Renal cortical epithelial cell (primary cell): ENCODE measurements at places on chromosomes 16 and 17. TPM values are rescaled to one million over a fixed set of nuclear protein-coding genes. Genes with fewer than 3 reads are reported as not detected.

DNA sequence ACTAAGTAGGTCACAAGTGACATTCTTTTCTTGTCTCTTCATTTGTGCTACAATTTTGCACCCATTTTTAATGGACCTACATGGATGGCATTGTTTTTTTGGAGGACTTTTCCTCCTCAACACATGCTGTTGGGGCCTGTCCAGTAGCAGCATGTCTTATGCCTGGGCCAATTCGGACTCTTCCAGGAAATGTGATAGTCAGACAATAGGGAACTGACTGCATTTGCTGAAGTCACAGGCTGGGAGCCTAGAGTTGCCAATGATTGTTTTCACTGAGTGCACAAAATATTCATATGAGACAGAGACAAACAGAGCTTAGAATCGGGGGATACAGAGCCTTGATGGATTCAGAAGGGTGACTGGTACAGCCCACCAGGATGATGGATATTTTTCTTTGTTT lies 867.3 kb upstream of the GOT2 start:
- no peak for DNase-seq

DNA sequence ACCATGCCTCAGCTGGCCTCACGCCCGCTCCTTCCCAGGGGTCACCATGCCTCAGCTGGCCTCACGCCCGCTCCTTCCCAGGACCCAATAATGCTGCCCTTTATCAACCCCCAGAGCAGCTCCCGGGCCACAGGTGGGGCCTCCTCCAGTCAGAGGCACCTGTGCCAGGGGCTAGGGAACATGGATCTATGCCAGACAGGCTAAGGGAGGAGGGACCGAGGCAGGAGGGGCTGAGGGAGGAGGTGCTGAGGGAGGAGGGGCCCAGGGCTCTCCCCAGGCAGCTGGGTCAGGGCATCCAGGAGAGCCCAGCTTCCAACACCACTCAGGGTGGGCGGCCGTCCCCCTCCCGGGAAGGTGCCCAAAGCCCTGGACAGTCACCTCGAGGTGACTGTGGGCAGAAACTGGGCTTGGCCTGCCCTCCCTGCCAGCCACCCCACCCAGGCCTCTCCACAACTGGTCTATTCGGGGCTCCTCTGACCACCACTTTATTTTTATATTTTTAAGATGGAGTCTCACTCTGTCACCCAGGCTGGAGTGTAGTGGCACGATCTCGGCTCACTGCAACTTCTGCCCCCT lies 19.4 kb downstream of the UTS2R start:
- no peak for DNase-seq

GRCh38 chr17:40072040-40072734 lies 9.4 kb downstream of the THRA start:
- peak; percentile 84 for DNase-seq

DNA sequence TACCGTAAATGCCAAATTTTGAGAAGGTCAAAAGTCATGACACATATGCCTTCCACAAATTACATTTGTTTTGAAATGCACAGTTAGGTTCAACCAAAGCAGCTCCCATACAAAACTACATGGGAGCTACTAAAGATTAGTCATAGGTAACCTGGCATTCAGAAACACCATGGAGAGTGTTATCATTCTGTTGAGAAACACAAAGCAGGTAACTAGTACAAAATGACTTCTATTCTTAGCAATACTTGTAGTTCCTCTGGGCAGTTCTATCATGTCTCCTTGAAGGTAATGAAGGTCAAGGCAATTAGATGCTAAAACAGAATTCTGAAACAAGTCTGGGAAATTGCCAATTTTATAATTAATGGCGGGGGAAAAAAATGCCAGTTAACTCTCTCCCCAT lies 39.4 kb downstream of the KCNJ16 start:
- DNase-seq = no peak

- no peak for DNase-seq
These were observed 11.2 kb downstream of the CDRT15 start for GRCh38 chr17:14225254-14225980.

DNA sequence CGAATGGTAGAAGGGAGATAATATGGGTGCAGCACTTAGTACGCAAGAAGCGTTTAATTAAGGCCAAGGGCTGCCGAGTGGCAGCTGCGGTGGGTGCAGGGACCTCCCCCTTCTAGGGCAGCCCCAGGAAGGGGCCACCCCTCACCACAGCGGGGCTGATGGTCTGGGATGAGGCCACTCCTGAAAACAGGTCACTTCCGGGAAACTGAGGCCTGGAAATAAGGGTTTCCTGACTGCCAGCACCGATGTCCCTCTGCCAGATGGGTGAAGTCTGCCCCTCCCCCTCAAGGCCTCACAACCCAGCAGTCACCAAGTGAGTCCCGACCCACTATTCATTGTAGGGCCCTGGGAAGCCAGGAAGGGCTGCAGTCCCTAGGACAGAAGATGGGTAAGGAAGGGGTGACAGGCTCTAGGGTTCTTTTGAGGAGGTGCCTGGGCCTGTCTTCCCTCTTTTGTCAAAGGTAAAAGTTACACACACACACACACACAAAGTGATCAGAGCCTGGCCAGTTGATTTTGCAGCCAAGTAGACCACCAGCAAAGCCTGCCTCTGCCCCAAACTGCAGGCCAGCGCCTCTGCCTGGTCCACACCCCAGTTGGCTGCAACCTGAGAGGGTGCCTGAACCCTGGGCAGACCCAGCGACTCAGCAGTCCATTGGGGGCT lies 12.5 kb downstream of the SREBF1 start:
- no peak for DNase-seq

DNA sequence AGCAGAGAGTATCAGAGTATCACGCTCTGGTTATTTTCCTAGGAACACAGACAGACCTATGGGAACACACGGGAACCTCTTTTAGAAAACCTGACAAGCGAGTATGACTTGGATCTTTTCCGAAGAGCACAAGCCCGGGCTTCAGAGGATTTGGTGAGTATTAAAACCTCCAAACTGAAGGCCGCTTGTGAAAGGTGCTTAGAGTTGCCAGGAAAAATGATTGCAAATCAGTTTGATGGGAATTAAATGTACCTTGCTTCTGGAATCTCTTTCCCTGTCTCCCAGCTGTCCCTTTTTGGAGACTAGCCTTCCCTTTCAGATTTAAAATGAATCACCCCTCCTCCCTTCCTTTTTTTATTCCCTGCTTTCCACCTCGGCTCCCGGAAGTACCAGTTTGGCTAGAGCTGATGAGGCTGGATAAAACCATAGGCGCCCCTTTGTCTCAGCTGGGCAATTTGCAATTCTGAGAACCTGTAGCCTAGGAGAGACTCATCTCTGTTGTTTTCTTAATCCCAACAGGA lies 27.3 kb downstream of the KAT7 start:
- DNase-seq = no peak

MEOX1 gene
- total RNA-seq = 11.1 TPM in 1 of 2 replicates, not detected in the other

CRYBA1 gene
- total RNA-seq = not detected in 2 replicates

DNA sequence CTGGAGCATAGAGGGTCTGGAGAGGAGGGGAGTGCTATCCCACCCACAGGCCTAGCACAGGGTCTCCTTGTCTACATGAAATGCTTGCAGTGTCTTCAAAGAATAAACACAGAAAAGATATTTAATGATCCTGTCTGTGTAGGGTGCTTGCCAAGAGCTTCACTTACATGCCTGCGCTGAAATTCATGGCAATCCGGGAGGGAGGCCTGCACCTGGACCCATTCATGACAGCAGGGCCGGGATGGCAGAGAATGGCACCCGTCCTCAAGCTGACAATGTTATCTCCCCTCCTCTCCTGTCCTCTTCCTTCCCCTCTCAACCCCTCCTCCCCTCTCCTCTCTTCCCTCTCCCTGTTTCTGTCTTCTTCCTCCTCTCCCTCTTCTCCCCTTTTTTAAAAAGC lies 2.1 kb downstream of the ADGRG3 start:
- no peak for DNase-seq

ZNHIT3 gene
- total RNA-seq = 26.8 and 31.8 TPM in 2 replicates

- DNase-seq = no peak
These were observed 32.4 kb downstream of the MXRA7 start for GRCh38 chr17:76678330-76678729.

DNA sequence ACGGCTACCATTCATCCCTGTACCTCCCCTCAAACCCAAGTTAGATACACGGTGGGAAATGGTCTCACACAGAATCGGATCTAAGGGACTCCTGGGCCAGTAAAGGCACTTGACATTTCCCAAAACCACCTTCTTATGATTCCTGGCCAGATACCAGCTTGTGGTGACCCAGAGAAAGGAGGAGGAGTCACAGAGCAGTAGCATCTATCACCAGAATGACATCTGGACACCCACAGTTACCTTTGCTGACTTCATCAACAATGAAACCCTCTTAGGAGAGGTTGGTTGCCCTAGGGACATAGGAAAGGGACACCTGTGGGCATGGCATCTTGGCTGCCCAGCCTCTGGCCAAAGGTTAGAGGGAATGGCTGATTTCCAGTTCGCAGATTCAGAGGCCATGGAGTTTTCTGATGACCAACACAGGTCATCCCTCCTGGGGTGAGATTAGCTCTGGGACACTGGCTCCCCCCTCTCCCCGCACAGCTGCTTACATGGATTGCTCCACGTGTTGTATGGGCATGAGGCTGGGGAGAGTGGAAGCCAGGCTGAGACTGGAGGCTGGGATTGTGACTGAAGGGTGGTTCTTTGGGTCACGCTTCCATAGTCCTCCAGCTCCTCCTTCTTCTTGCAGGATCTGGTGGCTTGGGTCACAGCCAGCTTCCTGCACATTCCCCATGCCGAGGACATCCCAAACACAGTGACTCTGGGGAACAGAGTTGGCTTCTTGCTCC lies 1.4 kb upstream of the AOC3 start:
- peak; percentile 65 for DNase-seq

CIBAR2 gene
- not detected in 2 replicates for total RNA-seq

DNA sequence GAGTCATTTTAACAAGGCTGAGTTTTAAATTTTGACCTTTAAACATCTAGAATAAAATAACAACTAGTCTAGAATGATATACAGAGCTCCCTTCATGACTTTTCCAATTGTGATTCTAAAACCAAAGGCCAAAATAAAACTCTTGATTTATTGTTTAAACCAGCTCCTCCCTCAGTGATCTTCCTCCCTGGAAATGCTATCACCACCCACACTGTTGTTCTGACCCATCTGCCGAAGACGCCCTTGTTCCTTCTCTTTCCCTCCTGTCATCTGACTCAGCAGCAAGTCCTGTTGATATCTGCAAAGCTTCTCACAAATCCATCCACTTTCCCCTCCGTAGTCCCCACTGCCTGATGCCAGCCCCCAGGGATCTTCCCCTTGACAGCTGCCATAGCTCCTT lies 231.6 kb upstream of the DYNLRB2 start:
- no peak for DNase-seq
